ENCODE measurements at places on chromosomes 1 and 21.
A peak's percentile ranks its signal among the peaks of the same experiment; 100 is the strongest.

DNA sequence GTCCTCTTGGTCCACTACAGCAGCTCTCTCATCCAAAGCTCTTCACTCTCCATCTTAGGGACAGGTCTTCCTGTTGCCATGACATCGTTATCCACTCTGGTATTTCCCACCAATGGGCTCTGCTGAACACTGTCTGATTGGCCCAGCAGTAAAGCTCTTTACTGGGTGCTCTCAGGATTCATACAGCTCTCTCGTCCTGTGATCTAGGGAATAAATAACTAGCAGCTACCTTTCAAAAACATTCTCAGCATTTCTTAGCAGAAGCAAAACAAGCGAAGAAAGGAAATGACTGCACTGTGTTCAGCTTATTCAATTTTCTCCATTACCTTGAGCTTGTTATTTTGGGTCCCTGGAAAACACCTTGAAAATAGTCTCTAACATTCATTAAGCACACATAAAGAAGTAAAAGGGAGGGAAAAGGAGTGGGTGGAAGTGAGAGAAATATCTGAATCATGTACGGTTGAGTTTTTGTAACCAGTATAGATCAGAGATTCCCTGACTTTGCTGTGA lies 163.4 kb upstream of the SGIP1 start:
- DNase-seq = no peak

DNA sequence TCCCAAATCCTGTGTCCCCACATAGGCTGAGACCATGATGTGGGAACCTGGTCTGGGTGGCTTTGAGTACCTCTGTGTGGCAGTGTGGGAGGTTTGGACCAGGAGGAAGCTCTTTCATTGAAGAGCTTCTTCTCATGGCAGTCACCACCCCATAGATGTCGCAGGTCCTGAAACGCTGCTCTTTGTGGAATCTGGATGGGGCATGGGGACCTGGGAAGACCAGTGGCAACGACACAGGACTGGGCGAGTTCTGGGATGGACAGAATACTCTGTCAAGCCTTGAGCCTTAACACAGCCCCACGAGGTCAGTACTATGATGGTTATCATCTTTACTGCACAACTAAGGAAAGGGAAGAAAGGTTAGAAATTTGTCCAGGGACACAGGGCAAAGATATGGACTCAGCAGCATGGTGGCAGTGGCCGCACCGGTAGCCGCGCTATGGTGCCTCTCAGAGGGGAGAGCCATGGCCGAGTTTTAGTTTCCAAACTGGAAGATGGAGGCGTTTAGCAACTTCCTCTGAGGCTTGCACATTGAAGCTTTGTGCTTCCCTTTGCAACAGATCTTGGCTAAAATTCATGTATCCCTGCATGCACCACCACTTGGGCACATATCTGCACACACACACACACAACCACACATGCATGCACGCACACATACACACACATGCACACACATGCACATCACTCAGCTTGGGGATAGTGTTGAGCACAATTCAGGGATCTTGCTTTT lies 117.7 kb upstream of the C1orf174 start:
- DNase-seq = no peak

GRCh38 chr1:6785318-6785727 lies at the start of gene CAMTA1:
CAMTA1 (plus strand) TSS chr1:6785454; CDS start chr1:6785531, 77 bp downstream.
- DNase-seq = no peak

DNA sequence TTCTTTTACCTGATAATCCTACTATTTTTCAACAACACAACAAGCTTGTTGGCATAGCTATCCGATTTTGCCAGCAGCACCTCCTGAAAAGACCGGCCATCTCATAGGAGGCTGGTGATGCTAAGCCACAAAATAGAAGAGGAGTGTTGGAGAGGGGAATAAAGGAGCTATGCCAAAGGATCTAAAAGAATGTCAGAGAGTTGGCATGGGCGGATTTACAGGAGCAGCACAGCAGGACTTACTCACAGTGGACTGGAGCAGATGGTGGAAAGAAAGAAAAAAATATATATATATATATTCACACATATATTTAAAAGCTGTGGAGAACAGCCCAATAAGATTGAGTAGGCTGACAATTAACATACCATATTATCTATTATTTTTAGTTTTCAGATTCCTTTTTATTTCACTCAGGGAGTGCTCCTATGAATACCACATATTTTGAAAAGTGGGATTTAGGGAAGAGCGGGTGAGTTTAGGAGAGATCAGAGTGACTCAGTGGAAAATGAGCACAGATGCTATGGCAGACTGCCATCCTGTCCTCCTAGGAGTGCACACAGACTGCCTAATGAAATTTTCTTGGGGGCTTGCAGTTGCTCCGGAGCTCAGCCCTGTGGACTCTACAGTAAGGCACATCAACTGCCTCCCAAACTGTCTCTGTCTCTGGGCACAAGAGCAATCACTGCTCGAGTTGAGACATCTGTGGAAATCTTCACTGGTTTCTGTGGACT lies 394.4 kb upstream of the CHRM3 start:
- DNase-seq = no peak

- peak; percentile 68 for DNase-seq
These were observed 55.5 kb downstream of the CAPN8 start for GRCh38 chr1:223609977-223610376.

DNA sequence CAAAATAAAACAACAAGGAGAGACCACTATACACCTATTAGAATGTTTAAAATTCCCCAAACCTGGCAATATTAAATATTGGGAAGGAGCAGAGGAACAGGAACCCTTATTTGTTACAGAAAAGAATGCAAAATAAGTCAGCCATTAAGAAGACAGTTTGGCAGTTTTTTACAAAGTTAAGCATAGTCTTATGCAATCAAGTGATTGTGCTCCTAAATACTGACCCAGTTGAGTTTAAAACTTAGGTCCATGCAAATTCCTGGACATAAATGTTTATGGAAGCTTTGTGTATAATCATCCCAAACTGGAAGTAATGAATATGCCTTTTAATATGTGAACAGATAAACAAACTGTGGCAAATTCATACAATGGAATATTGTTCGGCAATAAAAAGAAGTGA lies 72.9 kb upstream of the RGS4 start:
- no peak for DNase-seq

- DNase-seq = no peak
These were observed 91.9 kb upstream of the ERRFI1 start for GRCh38 chr1:8118031-8118451.

DNA sequence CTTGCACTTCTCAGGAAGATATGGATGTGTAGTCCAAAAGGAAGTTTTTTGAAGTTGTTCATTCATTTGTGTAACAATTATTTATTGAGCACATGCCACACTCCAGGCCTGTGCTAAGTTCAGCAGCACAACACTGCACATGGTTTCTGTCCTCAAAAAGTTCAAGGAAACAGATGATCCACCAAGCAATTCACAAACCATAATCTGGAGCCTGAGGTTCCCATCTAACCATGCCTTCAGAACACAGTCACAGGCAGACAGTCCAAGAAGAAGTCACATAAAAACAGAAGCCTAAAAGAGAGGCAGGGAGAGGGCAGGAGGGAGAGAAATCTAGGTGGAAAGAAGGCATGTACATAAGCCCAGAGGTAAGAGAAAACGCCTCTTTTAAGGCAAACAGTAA lies 1.9 kb downstream of the CD48 start:
- DNase-seq = no peak

DNA sequence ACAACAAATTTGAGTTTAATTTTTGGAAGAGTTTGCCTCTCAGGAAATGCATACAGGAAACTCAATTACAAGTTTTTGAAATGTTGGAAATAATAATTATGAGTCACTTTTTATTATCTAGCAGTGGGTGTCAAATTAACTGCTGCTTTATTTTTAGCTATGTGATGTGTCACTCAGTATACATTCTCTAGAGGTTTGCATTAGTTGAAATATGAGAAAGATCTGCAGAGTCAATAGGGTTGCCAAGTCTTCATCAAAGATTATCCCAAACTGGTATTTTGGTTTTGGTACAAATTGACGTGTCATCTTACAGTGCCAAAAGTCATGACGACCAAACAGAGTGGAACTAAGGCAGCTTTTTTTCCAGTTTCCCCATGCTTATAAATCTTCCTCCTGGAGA lies 54.3 kb upstream of the DIPK1A start:
- no peak for DNase-seq

DNA sequence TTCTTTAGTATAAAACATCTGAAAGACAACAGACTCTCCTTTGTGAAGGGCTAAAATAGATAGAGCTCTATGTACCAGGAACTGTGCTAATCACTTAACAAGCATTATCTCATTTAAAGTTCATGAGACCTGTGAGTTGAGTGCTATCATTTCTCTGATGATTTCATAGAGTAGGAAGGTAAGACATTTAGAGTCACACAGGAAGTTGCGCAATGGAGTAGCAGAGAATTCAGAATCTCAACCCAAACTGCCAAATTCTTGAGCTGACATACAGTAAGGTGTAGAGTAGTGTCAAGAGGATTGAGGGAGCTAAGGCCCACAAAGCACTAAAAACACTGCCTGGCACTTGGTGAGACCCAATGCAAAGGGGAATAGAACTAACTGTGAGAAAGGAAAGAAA lies 384.3 kb downstream of the NTNG1 start:
- DNase-seq = no peak

DNA sequence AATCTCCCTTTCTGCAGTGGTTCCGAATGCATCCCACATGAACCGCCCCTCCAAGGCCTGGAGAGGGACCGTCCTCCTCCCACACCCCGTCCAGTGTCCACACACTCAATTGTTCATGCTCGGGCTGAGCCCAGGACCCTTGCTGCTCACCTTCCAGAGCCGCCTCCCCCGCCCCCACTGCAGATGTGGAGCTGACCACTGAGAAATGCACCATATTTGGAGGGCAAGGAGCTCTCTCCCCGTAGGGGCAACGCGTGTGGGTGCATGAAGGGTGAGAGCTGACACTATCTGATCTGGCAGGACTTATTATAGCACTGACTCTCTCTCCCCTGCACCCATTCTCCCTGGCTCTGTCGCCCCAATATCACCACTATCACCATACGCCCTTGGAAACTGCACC lies 4.0 kb upstream of the S100A3 start:
- no peak for DNase-seq

DNA sequence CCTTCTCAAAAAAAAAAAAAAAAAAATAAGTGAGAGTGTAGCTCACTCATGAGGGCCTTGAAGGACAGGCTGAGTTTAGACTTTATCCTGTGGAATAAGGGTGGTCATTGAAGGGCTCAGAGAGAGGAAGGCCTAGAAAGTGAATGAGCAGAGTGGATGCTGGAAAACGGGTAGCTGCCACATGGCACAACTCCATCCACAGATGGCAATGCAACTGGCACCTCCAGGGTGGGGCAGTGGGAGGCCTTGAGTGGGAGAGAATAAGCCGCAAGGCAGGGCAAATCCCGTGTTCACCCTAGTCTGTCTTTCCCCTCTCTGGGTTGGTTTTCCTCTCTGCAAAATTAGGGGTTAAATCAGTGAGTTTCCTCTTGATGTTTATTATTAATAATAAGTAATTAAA lies 3.1 kb downstream of the TNNI1 start:
- no peak for DNase-seq

DNA sequence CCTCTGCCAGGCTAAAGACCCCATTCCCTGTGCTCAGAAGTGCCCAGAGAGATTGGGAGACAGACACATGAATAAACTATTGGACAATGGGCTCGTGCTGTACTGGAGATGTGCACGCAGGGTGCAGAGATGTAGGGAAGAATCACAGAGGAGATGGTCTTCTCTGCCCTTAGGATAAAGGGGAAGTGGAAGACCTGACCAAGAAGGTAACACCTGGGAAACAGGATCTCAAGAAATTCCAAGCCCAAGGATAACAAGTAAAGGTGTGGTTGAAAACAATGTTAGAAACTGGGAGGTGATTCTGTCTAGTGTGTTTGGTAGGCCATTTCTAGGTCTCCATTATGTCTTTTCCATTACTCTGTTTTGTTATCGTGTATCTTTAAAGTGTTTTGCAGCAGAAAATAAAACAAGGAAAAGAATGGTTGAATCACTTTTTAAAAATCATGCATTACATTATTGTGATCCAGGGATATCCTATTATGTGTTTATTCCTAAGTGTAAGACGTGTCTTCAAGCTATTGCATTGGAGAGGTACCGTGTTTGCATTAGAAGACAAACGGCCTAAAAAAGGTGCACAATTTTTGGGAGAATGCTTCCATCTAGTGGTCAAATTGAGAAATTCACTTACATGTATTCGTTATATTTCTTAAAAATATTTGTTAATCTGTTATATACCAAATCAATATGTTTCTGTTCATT lies 40.8 kb upstream of the KCTD3 start:
- peak; percentile 15 for DNase-seq
